Tongue (tissue), 3 donors: ENCODE measurements at places on chromosomes 2 and 18. TPM values are rescaled to one million over a fixed set of nuclear protein-coding genes. Genes with fewer than 3 reads are reported as not detected.
A peak's percentile ranks its signal among the peaks of the same experiment; 100 is the strongest.

- no peak for DNase-seq
Measured at GRCh38 chr2:237779521-237779920, 19.1 kb upstream of the RBM44 start.

The ITGA4 gene
- 16.6 TPM for total RNA-seq

The MEIS1 gene
- 72.7 TPM for total RNA-seq

DNA sequence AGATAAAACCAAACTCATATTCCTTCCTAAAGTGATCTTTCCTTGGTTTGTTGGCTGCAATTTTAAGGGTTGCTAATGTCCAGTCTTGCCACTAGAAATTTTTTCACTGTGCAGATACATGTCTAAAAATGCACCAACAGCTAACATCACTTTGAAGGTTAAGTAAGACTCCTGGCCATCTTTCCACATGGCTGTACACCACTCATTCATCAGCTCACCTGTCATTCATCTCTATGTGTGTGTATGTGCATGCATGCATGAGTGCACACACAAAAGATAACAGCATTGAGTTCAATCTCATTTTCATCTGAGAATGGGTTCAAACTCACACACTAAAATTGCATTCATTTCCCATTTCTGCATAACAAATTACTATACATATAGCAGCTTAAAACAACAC lies 203.8 kb downstream of the PDE11A start:
- DNase-seq, result no peak

The C2orf15 gene
- 0.92 TPM for total RNA-seq

- no peak for DNase-seq
Measured at GRCh38 chr18:67582488-67582887, 66.0 kb upstream of the DSEL start.

GRCh38 chr18:58136879-58137278 lies 92.9 kb downstream of the NEDD4L start:
- DNase-seq, result no peak

- DNase-seq, result no peak
Measured at GRCh38 chr2:169493360-169493759, 14.1 kb downstream of the BBS5 start.

GRCh38 chr18:59695551-59695950 lies 1.7 kb downstream of the CCBE1 start:
- DNase-seq, result no peak

- DNase-seq, result no peak
Measured at GRCh38 chr2:151230627-151231140, 31.0 kb downstream of the RBM43 start.

GRCh38 chr2:219306047-219306446 lies 3.2 kb downstream of the PTPRN start:
- DNase-seq, result no peak

GRCh38 chr2:173793709-173794565 lies 171.2 kb downstream of the SP3 start:
- no peak for DNase-seq

- peak; percentile 37 for DNase-seq
Measured at GRCh38 chr2:46171411-46171953, 125.7 kb upstream of the EPAS1 start.

GRCh38 chr2:149489452-149489851 lies 98.1 kb downstream of the MMADHC start:
- no peak for DNase-seq

DNA sequence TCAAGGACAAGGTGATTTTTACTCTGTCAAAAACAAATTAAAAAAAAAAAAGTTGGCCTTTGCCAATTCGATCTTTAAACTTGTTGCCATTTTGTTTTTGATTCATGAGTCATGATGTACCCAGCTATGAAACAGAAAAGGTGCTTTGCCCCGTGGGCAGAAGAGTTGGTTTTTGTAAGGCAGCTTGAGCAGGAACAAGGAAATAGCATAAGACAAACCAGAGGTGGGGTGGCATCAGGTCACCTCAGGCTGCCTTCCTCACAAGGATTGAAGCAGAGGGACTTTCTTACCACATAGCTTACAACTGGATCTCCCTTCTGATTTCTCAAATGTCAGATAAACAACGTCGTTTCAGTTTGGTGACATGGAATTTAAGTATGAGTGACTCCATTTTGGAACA lies 123.8 kb downstream of the ARL4C start:
- DNase-seq, result no peak

The CD207 gene
- total RNA-seq, result not detected
